Occipital lobe (tissue), 3 donors: ENCODE measurements at places on chromosomes 1 and 21.

GRCh38 chr21:46111193-46111571 lies 13.3 kb downstream of the COL6A2 start:
- DNase-seq: no peak

- DNase-seq: no peak
Measured at GRCh38 chr1:234488054-234489006, 9.4 kb upstream of the TARBP1 start.

DNA sequence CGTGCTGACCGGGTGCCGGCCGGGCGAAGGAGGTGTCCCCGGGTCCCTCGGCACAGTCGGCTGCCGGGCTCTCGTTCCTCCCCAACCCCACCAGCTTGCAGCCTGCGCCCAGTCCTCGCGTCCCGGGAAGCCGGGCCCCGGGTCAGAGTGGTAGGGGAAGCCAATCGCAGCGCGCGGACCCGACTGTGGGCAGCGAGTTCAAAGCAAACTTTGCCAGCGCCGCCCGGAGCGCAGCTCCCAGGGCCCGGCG lies 328 bp downstream of the MYCL start:
- DNase-seq: no peak

DNA sequence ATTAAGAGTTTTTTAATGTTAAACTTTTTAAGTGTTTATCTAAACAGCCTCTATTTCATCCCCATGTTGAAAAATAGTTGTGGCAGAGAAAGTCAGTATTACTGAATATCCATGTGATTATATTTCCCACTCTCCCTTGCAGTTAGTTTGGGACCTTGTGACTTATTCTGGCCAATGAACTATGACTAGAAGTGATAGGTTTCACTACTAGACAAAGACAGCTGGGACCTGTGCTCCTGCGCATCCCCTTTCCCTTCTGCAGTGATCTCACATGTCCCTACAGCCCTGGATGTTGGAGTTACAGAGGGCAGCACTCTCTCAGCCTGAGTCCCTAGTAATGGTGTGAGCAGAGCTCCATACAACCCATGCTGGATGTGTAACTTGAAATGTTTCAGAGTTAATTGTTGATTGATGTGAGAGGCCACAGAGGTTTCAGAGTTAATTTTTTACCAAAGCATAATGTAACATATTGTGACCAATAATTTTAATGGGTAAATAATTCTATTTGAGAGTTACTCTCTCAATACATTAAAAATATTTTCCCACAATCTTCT lies 18.7 kb upstream of the SAMD13 start:
- DNase-seq: no peak

DNA sequence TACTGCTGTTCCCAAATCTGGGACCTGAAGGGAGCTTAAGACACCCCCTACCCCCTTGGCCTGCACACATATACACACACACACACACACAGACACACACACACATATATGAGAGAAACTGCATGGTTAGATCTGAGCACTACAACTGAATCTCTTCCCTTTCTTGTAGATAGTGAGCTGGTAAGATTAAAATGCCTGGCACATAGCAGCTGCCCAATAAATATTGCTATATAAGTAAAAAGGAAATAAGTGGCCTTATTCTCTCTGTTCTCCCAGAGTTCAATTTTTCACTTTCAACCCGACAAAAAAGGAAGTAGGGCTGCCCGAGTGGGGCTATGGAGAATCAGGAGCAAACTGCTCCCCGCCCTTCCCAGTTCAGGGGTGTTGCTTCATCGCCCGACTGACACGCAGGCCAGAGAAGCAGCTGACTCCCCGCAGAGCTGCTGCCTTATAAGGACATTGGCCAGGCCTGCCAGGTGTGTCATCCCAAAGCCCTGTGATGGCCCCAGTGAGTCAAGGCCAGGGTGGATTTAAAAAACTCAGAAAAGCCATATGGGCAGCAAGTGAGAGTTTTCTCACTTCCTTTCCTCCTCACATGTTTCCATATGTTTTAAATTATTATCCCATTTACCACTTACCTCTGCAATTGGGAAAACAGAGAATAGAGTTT lies 106.5 kb upstream of the SLC44A3 start:
- DNase-seq: peak; percentile 13

GRCh38 chr1:105337420-105337819 lies 1587.7 kb downstream of the AMY1C start:
- DNase-seq: no peak

DNA sequence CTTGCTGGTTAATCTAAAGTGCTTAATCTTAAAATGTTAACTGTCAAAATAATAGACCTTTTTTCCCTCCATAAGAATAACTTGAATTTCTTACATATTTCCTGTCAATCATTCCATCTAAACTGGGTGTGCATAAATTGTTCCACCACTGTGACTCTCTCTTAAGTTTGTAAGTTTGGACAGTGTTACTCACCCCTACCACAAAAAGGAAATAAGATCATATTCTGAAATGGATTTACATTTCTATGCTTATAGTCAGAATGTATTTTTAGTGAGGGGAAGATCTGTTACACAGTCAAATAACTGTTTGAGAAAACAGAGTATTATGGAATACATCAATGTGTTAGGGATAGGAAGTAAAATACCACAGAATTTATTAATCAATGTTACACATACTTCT lies 109.6 kb upstream of the DPYD start:
- no peak for DNase-seq

DNA sequence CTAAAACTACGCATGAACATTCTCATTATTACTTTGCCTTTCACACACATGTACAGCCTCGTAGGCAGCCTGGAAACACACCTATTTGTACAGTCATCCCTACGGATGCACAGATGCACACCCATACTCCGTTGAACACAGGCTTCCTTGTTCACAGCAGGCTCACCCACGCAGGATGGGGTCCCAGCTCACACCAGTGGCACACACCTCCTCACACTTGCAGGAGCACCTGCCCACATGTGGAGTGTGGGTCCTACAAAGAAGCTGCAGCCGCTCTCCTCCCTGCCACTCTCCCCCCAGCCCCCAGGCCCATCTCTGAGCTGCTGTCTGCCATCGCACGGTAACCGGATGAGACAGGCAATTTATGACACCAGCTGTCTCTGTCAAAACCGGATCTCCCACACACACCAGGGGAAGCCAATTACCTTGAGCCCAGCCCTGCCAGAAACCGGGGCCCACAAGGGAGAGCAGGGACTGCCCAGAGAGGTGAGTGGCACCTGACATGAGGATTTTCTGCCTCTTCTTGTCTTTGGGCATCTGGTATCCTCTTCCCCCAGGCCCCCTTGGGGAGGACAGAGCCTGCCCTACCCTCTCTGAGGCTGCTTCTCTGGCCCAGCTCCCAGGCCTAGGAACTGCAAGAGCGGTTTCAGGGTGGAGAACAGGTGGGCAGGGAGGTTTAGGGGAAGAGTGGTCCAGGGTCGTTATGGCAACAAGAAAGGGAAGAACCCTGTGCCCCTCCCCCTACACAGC lies 175.4 kb downstream of the IGSF21 start:
- DNase-seq: peak; percentile 29

GRCh38 chr1:113040041-113040440 lies 33.0 kb upstream of the LRIG2 start:
- DNase-seq: no peak

DNA sequence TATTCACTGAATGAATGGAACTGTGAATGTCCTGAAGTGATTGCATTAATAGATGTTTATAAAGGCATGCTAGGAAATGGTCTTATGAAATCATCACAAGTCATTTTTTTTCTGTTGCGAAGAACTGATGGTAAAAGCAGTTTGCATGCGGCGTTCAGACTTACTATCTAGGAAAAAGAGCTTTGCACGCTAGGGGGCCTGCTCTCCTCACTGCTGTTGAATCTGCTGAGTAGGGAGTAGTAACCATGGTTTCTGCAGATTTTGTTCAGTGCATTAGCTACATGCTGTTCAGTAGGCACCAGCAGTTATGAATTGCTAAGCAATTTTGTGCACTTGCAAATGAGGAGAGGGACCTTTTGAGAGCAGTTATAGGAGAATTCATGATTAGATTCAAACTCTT lies 57.9 kb downstream of the CENPF start:
- DNase-seq: peak; percentile 55

- no peak for DNase-seq
Measured at GRCh38 chr1:218669431-218669830, 324.3 kb downstream of the TGFB2 start.

- no peak for DNase-seq
Measured at GRCh38 chr1:237570530-237570929, 320.2 kb downstream of the ZP4 start.

GRCh38 chr1:36306210-36306901 lies at the start of gene SH3D21:
Gene SH3D21, plus strand, starts transcription at chr1:36306368. Its CDS starts 53 bp downstream, at chr1:36306421.
- no peak for DNase-seq

DNA sequence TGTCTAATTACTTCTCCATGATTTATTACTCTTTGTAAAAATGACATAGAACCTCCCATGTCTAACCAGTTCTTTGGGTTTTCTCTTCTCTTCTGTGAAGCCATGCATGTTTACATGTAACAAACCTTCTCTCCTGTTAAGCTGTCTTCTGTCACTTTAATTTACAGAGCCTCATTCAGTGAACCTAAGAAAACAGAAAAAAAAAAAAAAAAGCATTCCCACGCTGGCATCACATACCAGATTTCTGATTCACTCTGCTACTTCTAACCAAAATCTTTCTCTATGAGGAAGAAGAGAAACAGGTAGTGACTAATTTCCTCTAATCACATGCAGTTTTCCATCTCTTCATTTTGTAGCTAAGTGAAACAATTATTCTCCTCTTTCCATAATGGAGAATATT lies 141.4 kb upstream of the CXADR start:
- DNase-seq: no peak

GRCh38 chr1:234836045-234836681 lies 226.2 kb upstream of the IRF2BP2 start:
- DNase-seq: peak; percentile 34

GRCh38 chr1:12150456-12151200 lies 16.2 kb upstream of the TNFRSF1B start:
- DNase-seq: no peak
